ENCODE measurements at places on chromosomes 3 and 15.

GRCh38 chr15:52217186-52217585 lies 26.0 kb upstream of the GNB5 start:
- no peak for DNase-seq

- DNase-seq, result peak; percentile 58
Observed at GRCh38 chr3:129314386-129315222, 35.9 kb downstream of the HMCES start.

DNA sequence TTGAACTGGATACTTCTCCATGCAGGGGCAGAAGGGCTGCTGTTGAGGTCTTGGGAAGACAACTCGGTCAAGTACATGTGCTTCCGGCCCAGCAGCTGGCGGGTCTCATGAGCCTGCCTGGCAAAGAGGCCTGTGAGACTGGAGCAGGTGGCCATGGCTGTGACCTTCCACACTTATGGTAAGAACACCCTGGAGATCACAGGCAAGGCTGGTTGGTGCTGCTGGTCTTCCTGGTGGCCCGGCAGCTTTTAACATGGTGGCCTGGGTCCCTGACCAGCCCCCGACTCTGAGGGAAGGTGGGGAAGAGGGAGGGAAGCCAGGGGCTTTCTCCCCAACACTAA lies 15.4 kb downstream of the CHRD start:
- no peak for DNase-seq

DNA sequence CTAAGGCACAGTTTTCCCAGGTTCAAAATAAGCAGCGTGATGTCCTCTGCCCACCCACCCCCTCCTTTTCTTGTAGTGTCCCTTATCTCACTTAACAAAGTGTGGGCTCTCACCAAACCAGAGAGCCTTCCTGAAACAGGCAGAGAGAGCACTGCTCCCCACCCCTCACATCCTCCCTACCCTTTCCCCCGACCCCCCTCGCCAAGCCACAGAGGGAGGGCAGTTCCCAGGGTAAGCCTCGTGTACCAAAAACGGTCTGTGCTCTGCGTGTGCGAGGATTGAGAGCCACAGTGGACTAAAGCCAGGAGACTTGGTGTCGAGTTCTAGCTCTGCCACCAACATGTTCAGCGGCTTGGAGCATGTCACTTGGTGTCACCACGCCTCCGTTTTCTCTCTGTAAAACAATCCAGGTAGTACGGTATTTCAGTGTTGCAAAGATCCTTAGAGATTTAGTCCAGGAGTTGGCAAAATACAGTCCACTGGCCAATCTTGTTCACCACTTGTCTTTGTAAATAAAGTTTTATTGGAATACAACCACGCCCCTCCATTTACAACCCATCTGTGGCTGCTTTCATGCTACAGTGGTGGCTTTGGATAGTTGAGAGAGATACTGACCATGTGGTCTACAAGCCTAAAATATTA lies 249.9 kb downstream of the OPA1 start:
- DNase-seq, result no peak

DNA sequence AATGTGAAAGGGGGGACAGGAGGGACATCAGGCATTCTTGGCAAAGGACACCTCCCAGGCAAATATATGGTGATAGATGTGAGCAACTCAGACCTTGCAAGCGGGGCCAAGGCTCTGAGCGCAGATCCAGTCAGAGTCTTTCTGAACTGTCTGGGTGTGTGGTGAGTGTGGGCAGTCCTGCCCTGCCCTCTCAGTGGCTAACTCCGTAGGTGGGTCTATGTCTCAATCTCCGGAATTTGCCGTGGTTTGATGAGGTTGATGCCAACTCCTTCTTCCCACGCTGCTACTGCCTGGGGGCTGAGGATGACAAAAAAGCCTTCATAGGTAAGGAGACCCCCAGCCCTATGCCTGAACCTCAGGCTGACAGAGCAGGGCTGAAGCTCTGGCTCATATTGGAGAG lies 7.4 kb downstream of the TTLL3 start:
- no peak for DNase-seq

DNA sequence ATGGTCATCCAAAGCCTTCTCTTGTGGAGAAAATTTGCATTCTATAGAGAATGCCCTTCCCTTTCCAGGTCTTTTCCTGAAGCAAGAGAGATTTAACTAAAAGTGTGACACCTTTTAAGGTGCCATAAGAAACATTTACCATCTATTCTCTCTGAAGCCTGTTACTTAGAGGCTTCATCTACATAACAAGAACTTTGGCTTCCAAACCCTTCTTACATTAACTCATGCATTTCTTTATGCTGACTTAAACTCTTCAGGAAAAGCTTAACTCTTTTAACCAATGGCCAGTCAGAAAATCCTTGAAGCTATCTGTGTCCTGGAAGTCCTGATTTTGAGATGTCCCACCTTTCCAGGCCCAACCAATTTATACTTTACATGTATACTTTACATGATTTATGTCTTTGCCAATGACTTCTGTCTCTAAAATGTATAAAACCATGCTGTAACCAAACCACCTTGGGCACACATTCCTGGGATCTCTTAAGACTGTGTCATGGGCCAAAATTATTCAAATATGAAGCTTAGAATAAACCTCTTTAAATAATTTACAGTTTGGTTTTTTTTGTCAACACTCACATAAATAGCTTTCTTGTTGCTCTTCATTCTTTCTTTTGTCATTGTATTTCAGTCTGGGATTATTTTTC lies 472.6 kb upstream of the NECTIN3 start:
- DNase-seq, result no peak

DNA sequence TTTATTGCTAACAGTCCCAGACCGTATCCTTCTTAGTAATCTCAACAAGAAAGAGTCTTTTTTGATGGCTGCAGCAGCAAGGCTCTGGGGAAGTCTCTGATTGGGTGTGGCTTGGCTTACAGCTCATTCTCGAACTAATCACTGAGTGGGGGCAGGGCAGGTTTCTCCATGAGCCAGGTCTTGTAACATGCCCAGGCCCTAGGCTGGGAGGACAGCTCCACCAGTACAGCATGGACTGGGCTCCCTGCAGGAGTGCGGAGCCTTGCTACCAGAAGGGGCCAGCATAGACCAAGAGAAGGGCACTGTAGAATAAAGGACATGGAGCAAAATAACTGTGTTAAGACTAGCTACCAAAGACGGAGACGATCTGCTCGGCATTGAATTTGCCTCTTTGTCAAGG lies 7.2 kb downstream of the CD276 start:
- no peak for DNase-seq

GRCh38 chr15:31503758-31504461 lies 177.3 kb downstream of the KLF13 start:
- no peak for DNase-seq

DNA sequence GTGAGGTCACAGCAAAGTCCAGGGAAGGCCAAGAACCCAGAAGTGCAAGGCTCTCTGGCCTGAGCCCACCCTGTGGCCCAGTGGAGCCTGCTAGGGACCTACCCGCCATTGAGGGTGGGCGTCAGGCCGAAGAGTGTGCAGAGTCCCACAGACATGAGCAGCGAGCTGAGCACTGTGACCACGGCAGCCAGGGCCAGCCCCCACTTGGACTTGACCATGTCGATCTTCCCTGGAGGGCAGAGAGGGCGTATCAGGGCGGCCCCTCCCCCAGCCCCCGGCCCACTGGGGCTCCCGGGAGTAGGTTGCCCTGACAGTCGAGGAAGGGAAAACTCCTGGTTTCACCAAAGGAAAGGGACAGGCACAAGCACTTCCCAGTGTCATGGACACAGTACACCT lies 44.6 kb downstream of the PTPN23 start:
- no peak for DNase-seq

Measured in NCI-H2029 treated with DMSO at 0.1 percent for 48 hours (cell line).